Activated T-helper 1 cell treated with anti-CD3 and anti-CD28 coated beads, Interleukin-12 subunit alpha, Interleukin-12 subunit beta, Interleukin-2, Interleukin-4 antibody, amounts not matched to agents 30 ng/mL and 10 ng/mL and 1 ng/mL, durations not matched to agents 14 hours and 24 hours and 36 hours (primary cell): ENCODE measurements at places on chromosomes 7 and 10. TPM values are rescaled to one million over a fixed set of nuclear protein-coding genes. Genes with fewer than 3 reads are reported as not detected.

DNA sequence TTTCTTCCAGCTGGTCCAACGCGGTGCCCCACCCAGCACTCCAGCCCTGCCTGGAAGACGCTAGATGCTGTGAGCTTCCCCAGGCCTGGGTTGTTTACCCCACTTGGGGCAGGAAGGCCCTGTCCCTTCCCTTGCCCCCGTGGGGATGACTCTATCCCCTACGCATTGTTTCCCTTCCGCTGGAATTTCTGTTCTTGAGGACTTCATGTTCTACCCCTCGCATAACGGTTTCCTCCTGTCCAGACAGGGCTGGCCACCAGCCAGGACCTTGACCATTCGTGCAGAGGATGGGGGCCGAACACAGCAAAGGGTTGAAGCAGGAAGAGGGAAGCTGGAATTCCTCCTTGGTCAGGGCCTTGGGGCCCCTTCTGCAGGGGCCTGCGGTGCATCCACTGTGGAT, 14.7 kb upstream of the SERPINE1 start:
- no peak for DNase-seq

DNA sequence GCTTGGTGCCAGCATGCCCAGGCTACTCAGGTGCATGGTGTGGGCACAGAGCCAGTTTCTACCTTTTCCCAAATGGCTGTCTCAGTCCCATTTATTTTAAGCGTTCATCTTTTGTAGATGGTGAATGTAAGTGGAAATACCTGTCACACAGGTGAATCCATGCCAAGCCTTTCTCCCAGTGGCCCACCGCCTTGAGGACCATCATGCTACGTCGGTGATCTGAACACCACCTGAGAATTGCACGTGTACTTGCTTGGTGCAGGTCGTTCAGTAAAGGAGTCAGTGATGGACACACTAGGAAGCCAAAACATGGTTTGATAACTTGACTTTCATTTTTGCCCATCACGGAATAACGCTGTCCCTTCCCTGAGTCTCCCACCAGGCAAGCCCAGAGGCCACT, 666.7 kb upstream of the FOXK1 start:
- DNase-seq: no peak

- DNase-seq: no peak
These were observed 3.1 kb downstream of the PTF1A start for GRCh38 chr10:23194966-23195845.

- DNase-seq: no peak
These were observed 35.3 kb upstream of the NOBOX start for GRCh38 chr7:144438759-144439158.

DNA sequence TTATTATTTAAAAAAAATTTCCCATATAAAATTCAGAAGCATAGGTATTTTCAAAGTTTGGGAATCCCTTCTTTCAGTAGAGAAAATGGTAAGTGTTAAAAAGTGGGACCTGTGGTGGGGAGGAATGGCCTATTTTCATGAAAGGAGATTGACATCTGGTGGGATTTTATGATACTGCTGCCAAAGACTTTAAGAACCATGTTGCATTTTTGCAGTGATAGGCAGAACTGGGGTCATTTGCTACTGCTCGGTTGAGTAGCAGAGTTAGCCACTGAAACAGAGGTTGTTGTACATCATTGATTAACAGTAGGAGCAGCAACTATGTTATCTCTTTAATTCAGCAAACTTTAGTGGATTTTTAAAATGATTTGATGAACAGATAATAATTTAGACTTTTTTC, 4.4 kb downstream of the BICC1 start:
- DNase-seq: no peak

ZCCHC24 gene
- total RNA-seq: 0.52 and 0.59 TPM in 2 replicates

- no peak for DNase-seq
These were observed 28.9 kb downstream of the LRRC27 start for GRCh38 chr10:132360766-132361447.

- no peak for DNase-seq
These were observed 56.0 kb upstream of the SDK1 start for GRCh38 chr7:3245077-3245476.

GRCh38 chr7:152673897-152674296, 2.0 kb downstream of the XRCC2 start:
- DNase-seq: no peak

CYP3A4 gene
- not detected in 2 replicates for total RNA-seq
